ENCODE measurements at places on chromosomes 1 and 21.

DNA sequence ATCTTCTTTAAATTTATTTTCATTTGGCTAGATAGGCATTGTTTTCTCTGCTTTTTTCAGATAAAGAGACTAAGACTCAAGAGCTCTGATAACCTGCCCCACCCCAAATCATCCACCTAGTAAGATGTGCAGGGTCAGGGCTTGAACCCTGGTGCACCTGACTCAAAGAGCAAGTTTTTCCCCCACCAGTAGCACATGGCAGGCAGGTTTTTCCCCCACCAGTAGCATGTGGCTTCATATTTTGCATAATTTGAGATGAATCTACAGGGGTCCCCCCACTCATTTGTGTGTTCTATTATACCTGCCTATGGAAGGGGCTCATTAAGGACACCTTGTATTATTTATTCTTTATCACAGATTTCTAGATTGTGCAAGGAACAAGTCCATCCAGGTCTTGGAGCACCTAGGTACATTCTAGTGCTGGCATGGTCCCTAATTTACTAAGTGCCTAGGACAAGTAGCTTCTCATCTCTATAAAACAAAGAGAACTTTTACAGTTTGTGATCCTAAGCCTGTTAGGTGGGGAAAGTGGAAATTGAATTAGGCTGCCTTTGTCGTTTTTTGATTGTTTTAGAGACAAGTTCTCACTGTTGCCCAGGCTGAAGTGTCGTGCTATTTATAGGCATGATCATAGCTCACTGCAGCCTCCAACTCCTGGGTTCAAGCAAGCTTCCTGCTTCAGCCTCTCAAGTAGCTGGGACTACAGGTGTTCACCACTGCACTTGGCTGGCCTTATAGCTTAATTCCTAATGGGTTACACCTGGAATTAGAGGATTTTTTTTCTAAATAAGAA, 13.2 kb upstream of the CTSE start:
- DNase-seq: no peak

GRCh38 chr21:42252325-42252654, 33.4 kb downstream of the ABCG1 start:
- DNase-seq: no peak

GRCh38 chr21:24197923-24198322, 1409.4 kb downstream of the MRPL39 start:
- no peak for DNase-seq

DNA sequence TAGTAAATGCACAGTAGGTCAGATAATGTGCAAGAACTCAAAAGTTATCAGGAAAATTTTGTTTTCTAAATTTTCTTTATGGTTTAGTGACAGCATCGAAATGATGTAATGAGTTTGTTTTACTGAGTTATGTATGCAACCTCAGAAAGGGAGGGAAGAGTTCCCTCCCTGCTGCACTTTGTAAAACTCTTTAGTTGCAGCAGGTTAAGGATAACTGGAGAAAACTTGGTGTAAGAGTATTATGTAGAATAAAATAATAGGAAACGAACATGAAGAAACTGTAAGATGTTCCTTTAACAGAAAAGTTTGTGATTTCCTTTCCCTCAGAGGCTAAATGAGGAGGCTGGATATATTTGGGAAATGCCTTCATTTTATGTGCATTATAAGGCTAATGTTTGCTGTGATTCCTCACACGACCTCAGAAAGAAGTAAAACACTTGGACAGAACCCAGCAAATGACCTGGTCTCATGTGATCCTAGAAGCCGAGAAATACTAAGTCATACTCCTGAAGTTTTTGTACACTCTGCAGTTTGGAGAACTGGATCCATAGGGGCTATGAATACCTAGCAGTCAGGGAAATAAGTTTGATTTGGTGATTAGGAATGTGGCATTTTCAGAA, 35.4 kb downstream of the ADGRL2 start:
- DNase-seq: no peak

DNA sequence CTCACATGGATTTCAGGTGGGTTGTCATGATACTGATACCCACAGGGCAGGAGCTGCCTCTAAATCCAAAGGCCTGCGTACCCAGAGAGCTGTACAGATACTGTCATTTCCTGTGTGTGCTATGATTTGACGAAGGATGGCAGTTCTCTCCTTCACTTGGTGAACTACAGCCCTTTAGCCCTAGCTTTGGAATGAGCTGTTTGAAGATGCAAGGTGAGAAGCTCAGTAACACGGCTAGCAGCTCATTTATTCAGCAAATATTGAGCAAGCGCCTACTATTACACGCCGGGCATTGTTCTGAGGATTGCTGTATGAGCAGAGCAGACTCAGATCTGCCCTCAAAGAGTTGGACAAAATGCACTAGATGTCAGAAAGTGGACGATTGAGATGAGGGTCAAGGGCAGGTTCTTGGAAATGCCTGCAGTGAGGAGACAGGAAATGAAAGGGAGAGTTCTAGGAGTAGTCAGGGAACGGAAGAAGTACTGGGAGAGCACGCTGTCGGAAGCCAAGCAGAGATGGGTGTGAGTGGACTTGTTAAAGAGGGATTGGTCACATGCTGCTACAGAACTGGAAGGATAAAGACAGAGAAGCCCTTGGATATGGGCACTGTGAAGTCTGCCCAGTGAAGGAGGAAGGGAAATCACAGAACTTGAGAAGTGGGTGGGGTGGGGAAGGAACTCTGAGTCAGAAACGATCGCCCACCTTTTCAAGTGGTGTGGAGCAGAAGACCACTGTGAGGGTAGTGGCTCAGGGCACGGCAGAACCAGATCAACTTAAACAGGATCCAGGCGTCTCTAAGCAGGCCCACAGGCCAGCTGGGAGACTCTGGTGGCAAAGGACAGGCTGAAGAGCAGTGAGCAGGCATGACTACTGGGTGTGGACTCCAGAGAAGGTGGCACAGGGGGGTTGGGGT, 7.1 kb downstream of the PTGFRN start:
- no peak for DNase-seq

DNA sequence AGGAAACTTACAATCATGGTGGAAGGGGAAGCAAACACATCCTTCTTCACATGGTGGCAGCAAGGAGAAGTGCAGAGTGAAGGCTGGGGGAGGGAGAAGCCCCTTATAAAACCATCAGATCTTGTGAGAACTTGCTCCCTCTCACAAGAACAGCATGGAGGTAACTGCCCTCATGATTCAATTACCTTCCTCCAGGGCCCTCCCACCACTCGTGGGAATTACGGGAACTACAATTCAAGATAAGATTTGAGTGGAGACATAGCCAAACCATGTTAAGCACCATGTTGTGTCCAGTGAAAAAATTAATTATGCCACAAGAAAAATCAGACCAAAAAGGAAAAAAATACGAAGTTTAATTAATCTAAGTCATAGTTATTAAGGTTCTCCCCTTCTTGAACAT, 109.5 kb downstream of the CLDN17 start:
- no peak for DNase-seq

DNA sequence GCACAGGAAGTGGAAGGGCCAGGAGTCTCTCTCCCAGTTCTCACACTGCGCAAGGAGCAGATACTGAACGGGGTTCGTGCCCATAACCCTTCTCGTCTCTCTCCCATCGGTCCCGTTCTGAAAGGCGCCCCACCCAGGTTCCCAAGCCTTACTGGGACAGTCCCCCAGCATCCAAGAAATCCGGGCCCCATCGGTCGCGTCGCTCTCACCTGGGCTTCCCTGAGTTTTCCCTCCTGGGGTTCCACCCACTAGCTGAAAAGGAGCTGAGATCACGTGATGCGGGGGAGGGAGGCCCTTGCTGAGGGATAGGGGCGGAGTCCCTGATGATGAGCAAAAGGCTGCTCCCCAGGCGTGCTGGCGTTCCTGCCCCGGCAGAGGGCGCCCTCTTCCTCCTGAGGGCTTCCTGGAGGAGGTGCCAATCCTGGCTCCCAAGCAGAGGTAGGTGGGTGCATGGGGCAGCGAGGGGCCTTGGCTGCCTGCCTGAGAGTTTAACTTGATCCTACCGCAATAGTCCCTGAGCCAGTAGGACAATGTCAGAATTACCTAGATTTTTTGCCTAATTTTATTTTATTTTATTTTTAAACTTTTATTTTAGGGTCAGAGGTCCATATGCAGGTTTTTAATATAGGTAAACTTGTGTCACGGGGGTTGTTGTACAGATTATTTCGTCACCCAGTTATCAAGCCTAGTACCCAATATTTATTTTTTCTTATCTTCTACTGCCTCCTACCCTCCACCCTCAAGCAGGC, at the start of gene SPOCD1:
Gene SPOCD1 (minus strand): TSS at position 271 of the 749 bp plus-strand sequence. CDS start 689 bp downstream, outside the sequence.
- peak; percentile 67 for DNase-seq

- DNase-seq: no peak
Observed at GRCh38 chr1:25170439-25170838, 61.9 kb downstream of the SYF2 start.

GRCh38 chr1:21820597-21821232, 8.7 kb downstream of the LDLRAD2 start:
- DNase-seq: no peak
